ENCODE measurements at places on chromosomes 3 and 15.

DNA sequence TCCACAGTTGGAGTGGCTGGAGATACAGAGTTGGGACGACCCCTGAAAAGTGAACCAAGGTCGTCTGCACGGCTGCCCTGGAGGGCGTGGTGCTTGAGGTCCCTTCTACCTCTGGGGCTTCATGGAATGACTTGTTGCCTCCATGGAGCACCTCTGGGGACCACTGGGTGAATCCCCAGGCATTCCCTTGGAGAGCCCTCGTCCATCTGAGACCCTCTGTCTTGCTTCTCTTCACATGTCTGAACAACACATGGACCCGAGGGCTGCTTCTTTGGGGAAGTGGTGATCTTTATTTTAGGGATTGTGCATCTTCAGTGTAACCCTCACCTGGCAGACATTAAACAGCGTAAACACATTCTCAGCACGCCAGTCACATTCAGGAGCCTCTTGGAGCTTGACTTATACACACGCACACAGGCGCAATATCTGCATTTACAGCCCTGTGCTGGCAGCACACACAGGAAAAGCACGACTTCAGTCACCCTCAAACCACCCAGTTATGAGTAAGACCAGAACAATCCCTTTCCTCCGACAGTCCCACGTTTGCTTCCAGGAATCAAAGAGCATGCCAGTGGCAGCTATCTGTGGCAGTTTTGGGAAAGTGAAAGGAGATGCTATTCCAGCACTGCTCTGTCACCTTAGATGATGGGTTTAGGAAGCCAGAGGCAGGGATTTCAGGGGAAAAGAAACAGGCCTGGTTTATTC, 12.6 kb downstream of the FAM107A start:
- no peak for DNase-seq

- no peak for DNase-seq
Observed at GRCh38 chr15:72758182-72758581, 25.4 kb downstream of the ADPGK start.

DNA sequence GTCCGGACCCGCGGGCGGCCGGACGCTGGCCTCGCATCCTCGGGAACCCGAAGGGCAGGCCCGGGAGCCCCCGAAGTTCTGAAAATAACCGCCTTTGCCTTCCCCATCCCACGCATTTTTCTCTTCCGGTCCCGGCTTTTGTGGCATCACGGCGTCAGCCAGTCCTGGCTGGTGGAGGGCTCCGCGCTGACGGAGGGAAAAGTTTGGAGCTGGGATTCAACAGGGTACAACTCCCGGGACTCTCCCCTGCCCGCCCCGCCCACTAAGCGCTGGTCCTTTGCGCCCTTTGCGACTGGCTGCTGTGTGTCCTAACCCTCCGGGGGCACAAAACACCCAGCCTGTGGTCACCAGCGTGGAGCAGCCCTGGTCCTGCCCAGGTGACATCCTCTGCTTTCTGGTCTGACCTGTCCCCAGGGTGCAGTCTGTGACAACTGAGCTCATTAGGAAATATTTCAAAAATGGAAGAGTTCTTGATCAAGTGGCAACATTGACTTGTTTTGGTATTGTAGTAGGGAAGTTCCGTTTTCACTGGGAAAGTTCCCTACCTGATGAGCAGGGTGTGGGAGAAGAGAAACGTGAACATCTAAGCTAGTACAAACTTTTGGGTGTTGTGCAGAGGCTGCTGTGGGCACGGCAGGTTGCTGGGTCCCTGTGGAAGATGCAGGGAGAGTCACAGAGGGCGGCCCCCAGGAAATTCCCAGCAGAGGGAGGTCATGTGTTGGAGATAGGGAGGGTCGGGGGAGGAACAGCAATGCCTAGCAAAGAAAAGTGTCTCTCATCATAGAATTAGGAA, 775 bp downstream of the ARNT2 start:
- DNase-seq, result peak; percentile 83

- no peak for DNase-seq
Observed at GRCh38 chr3:46383211-46383950, 12.6 kb downstream of the CCR5 start.

DNA sequence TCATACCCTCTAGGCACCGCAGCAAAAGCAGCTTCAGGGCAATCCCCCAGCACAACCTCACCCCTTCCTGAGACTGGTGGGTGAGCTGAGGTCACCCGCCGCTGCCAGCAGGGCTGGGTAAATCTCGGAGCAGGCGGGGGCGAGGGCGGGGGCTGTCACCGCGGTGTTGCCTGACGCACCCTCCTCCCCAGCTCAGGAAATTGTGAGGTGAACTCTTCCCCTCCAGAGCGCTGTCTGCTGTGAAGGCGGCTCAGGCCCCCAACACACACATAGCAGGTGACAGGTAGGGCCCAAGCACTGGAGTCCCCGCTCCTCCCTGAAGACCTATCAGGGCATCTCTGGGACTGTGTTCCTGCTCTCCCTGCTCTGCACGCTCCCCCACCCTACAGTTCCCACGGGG, 30.2 kb upstream of the FURIN start:
- DNase-seq, result no peak

- no peak for DNase-seq
Observed at GRCh38 chr3:188166441-188166840, 12.5 kb downstream of the LPP start.

DNA sequence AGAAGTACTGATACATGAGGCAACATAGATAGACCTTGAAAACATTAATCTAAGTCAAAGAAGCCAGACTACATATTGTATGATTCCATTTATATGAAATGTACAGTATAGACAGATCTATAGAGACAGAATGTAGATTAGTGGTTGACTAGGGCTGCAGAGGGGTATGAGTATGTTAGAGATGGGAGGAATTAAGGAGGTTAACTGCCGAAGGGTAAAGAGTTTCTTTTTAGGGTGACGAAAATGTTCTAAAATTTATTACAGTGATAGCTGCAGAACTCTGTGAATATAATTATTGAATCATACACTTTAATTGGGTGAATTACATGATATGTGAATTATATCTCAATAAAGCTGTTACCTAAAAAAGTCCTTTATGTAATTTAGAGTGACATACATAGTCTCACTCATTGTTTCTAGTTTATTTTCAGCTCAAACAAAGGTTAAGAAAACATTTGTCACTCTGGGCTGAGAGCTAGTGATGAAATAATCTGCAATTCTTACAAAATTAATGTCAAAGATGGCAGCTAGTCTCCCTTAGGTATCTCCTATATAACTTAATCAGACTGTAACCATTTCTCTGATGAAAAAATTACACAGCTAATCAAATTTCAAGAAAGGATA, 61.4 kb downstream of the DENND4A start:
- DNase-seq, result no peak

DNA sequence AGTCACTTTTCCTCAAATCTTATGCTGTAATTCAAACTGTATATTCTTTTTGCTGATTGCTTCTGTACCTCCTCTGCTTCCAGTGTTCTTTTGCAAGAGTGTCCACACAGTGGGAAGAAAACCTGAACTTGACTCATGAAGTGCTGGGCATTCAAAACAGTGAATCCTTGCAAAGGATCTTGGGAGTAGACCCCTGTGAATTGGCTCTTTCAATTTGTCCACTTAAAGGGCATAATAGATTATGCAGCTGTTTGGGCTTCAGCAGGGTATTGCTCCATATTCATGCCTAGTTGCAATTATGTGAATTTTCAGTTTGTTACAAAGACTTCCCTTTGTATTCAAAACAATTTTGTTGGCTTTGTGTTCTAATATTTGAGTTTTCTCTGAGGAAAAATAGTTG, 11.4 kb downstream of the ZFAND6 start:
- peak; percentile 37 for DNase-seq

All from eye (tissue), 1 donor.